ENCODE measurements at places on chromosomes 1 and 21. TPM values are rescaled to one million over a fixed set of nuclear protein-coding genes. Genes with fewer than 3 reads are reported as not detected.

- DNase-seq = peak; percentile 89
Observed at GRCh38 chr1:161117759-161118581, at the start of the genes NIT1 and PFDN2. NIT1 (plus strand) TSS chr1:161118105; CDS start chr1:161118177, 72 bp downstream. PFDN2 (minus strand) TSS chr1:161118037; CDS start chr1:161118026, 11 bp downstream.

DNA sequence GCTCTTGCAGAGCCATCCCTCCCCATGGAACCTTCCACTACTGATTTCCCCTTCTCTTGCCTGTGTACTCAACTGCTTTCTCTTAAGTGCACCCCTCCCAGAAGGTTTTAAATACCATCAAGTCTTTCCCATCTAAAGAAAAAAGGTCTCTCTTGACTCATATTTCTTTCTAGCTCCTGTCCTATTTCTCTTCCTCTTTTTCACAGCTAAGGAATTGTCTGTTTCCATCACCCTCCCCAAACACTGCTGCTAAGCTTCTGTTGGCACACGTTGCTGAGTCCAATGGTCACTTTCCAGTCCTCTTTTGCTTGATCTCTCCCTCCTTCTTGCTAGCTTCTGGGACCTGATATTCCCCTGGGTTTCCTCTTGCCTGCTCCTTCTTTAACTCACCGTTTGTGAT, 13.3 kb upstream of the GNL2 start:
- DNase-seq = no peak

GRCh38 chr21:33374450-33375096, 28.6 kb upstream of the IFNGR2 start:
- DNase-seq = peak; percentile 39

DNA sequence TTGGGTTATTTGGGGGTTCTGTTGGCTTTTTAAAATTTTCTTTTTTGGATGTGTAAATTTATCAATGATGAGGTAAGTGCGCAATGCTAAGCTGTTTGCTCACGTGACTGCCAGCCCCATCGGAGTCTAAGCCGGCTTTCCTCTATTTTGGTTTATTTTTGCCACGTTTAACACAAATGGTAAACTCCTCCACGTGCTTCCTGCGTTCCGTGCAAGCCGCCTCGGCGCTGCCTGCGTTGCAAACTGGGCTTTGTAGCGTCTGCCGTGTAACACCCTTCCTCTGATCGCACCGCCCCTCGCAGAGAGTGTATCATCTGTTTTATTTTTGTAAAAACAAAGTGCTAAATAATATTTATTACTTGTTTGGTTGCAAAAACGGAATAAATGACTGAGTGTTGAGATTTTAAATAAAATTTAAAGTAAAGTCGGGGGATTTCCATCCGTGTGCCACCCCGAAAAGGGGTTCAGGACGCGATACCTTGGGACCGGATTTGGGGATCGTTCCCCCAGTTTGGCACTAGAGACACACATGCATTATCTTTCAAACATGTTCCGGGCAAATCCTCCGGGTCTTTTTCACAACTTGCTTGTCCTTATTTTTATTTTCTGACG, 3.1 kb downstream of the OLIG2 start:
- no peak for DNase-seq

- no peak for DNase-seq
Observed at GRCh38 chr1:183571678-183572268, 18.5 kb downstream of the NCF2 start.

DNA sequence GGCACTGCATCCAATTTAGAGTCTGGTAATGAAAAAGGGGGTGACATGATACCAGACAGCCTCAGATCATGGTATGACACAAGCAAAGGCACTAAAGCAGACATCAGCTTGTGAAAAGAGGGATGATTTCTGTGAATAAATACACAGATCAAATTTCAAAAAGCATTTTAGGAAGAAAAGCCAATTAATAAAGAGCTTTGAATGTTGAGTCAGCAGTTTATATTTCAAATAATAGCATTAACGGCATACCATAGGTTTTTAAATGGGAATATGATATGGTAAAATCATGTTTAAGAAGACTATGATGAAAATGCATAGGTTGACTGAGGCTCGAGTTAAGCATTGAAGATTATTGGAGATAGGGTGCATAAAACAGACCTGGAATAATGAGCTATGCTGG, 13.5 kb downstream of the KCNT2 start:
- no peak for DNase-seq

- DNase-seq = no peak
Observed at GRCh38 chr1:48726557-48727215, 50.0 kb downstream of the BEND5 start.

GRCh38 chr1:218565377-218565776, 220.2 kb downstream of the TGFB2 start:
- no peak for DNase-seq

DNA sequence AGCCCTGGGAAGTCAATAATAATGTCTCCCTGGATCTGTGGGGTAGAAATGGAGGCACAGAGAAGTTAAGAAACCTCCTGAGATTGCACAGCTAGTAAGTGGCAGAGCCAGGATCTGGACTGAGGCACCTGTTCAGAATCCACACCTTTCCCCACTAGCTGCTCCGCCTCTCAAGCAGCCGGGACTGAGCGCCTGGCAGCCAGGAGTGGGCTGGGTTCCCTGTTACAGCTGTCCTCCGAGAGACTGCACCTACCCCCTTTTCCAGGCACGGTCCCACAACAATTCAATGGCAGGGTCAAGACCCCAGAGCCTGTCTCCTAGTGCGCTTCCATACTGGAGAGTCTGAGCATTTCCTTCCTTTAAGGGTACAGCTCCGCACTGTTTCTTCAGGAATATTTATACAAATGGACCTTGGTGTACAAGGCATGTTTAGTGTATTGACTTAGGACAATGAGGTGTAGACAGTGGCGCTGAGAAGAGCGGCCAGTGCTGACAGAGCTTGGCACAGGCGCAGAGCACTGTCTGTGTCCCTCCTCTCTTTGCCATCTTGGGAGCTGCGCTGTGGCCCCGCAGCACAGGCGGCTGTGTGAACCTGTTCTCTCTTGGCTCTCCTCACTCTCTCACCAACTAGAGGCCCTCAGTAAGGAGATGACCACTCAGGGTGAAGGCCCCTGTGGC, 24.4 kb downstream of the GRHL3 start:
- no peak for DNase-seq

GRCh38 chr21:16072737-16073136, 343.0 kb downstream of the USP25 start:
- no peak for DNase-seq

DNA sequence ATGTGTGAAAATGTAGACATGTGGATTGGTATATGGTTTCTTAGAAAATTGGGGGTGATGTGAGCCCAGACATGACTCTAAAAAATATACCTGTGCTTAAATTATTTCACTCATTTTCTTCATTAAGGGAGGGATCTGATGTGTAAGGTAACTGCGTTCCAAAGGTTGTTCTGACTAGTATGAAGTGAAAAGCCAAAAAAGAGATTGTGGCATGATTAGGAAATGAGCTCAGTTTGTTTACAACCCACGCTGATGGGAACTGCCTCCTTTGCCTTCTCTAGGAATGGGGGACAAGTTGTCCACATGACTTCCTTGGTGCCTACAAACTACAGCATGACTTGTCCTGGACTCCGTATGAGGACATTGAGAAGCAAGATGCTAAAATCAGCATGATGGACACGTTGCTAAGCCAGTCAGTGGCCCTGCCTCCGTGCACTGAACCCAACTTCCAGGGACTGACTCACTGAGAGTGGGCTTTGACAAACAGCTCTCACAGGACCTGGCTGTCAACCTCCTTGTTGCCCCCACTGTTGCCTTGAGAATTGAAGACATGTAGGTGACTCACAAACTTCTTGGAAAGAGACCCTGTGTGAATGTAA, 8.0 kb downstream of the C1orf50 start:
- DNase-seq = no peak

DNA sequence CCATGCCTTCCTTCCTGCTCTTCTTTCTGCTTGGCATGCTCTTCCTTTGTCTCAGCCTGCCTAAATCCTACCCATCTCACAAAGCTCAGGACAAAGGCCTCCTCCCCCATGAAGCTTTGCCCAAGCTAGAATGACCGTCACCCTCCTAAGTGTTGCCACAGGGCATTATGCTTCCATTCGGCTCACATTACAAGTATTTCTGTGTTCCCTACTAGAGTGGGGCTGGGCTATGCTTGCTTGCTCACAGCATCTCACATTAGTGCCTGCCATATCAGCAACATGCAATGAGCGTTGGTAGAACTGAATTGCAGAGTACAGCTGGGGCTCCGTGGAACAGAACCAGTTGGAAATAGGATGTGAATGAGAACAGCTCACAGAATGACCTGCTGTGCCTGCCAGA, 82.8 kb downstream of the CD58 start:
- DNase-seq = no peak

DNA sequence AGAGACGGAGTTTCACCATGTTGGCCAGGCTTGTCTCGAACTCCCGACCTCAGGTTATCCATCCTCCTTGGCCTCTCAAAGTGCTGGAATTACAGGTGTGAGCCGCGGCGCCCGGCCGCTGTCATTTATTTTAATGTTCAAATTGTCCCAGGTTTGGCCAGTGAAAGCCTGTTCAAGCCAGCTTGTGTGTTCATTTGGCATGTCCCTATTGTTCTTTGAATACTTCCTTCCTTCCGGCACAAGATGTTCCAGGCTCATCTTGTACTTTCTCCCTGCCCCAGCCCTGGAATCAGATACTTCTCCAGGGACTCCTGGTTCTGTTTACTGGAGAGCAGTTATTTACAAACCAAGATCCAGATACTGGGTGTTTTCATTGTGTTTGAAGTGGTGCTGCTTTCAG, 37.0 kb downstream of the ZBTB8B start:
- no peak for DNase-seq

GRCh38 chr1:7356079-7356478, 415.0 kb upstream of the VAMP3 start:
- no peak for DNase-seq

GRCh38 chr1:214005708-214006107, 17.9 kb downstream of the PROX1 start:
- DNase-seq = no peak

GRCh38 chr1:82700476-82700875, 899.7 kb downstream of the ADGRL2 start:
- DNase-seq = no peak

DNA sequence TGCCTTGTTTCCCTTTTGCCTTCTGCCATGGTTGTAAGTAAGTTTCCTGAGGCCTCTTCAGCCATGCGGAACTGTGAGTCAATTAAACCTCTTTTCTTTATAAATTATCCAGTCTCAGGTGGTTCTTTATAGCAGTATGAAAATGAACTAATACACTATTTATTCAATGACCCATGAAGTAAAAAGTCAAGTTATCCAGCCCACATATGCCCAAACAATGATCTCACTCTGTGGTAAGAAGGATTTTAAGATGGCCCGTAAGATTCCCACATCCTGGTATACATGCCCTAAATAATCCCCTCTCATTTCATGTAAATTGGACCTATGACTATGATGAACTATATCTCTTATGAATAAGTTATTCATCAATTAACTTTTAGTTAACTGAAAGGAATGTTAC, 1008.3 kb upstream of the B3GALT2 start:
- no peak for DNase-seq

GRCh38 chr1:85992791-85993190, 163.8 kb downstream of the COL24A1 start:
- no peak for DNase-seq

GRCh38 chr1:220788900-220789299, 2.2 kb downstream of the MTARC1 start:
- no peak for DNase-seq

- no peak for DNase-seq
Observed at GRCh38 chr1:55420929-55421716, 206.0 kb upstream of the USP24 start.

DNA sequence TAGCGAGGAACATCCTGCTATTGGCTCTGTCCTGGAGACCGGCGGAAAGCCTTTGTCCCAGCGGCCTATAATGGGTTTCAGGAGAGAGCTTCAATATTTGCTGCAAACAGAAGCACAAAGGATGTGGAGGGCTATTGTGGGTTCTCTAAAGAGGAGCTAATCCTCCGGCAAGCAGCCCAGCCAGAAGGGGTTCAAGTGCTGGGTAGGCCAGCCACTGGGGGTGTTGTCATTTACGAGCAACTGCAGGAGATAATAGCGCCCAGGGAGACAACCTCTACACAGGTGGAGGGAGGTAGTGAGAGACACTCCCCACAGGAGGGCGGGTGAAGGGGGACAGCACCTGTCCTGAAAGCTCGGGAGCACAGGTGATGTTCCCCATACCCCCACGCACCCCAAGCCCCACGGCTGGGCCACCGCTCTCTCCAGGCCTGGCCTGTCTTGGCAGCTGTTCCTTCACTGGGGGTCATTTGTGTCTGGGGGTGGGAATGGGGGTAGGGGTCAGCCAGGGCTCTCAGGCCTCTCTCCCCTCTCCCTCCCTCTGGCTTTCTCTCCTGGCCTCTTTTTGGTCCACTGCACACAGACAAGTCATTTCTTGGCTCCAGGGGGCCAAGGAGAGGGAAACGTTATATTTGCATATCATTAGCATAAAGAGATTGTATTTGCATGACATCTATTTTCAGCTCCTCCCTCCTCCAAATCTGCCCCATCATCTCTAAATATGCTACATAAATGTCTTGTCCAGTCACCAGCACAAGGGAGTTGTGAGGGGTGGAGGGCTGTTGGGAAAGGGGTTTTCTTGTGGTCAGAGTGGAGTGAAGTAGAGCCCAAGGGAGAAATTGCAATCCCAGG, 22.0 kb upstream of the SLC26A9 start:
- no peak for DNase-seq

GRCh38 chr1:230243146-230243545, 176.1 kb downstream of the GALNT2 start:
- no peak for DNase-seq

DNA sequence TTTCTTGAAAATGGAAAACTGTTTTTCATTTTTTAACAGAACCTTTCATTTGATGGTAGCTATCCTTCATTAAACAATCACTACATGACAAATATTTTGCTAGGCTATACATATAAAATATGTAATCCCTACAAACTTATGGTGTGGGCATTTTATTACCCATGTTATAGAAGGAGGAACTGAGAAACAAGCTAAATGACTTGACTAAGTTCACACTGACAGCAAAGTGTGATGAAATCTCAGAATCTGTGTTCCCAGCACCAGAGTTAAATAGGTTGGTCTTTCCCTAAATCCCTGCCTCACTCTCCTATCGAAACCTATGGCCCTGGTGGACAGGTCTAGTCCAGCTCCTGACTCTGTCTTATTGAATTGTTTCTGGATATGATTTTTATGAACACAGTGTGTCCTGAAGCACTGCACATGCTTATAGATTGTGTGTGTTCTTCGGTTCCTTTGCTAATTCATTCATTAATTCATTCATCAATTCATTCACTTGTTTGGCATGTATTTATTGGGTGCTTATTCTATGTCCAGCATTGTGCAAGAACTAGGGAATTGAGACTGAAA, 301.0 kb downstream of the GRIK1 start:
- DNase-seq = no peak

Gene CD1C
- total RNA-seq = 0.46 TPM

Gene CDCP2
- total RNA-seq = 0.14 TPM

Gene NPHS2
- not detected for total RNA-seq

Gene KRTAP10-10
- not detected for total RNA-seq

Gene NPPB
- not detected for total RNA-seq

Gene RAP1GAP
- total RNA-seq = 2.1 TPM

Gene PRKACB
- 20.7 TPM for total RNA-seq

Gene CD1B
- total RNA-seq = not detected

Gene KRTAP19-3
- total RNA-seq = not detected

Gene TNFSF4
- total RNA-seq = 0.82 TPM

Gene MSH4
- total RNA-seq = 0.37 TPM

Measured in activated naive CD4-positive, alpha-beta T cell treated with anti-CD3 and anti-CD28 coated beads, Interleukin-2, amount 50 U/mL, for 72 hours (primary cell).